ENCODE measurements at places on chromosomes 7 and 10.

DNA sequence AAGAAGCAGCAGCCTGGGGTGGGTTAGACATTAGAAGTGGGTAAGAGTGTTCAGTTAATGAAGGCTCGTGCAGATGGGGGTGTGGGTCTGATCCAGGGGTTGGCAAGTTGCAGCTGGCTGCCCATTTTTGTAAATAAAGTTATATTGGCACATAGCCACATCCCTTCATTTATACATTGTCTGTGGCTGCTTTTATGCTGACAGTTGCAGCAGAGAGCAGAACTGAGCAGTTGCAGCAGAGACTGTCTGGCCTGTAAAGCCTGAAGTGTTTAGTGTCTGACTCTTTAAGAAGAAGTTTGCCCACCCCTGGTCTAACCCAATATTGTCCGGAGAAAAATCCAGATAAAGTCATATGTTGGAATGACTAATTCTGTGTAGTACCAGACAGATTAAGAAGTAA is 38.1 kb downstream of the GLRX3 start:
- DNase-seq: no peak

- no peak for DNase-seq
These were observed at the start of gene PCDH15 for GRCh38 chr10:54800741-54801421. Gene PCDH15, minus strand, starts transcription at chr10:54801231. Its CDS starts 136,969 bp downstream, at chr10:54664262.

DNA sequence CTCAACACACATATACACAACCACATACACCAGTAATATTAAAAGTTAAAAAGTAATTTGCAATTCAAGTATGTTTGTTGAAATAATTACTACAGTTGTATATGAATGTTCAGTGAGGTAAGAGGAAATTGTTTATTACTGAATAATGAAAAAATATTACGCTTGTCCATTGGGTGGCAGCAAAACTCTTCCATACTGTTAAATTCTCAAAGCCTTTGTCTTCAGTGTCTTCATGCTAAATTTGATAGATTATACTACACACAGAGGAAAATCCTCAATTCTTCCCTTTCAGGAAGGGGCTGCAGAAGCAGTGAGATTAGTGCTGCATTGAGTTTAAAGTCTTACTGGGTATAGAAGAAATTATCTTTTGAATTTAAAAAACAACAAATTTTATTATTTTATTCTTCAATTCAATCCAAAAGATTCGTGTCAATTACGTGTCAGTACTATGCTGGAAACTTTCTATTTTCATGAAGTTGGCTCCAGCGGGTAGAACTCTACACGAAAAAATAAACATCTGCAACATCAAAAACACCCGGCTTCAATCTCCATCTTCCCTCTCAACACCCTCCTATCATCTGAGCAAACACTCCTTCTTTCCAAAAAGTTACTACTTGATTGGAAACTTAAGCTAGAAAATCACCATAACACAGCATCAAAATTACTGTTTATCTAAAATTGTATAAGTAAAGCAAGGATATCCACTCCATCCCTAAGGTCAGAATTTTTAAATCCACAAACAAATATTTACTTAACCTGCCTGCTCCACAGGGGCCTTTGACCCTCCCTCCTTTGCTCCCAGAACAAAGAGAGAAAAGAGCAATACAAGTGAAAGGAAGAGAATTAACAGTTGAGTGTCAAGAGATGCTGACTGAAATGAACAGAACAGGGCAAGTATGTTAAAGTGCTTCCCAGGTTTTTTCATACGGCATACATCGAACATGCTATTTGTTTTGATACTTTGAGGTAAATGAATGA is 37.0 kb upstream of the TES start:
- no peak for DNase-seq

GRCh38 chr10:81182296-81182695 is 644.6 kb downstream of the SH2D4B start:
- DNase-seq: no peak

DNA sequence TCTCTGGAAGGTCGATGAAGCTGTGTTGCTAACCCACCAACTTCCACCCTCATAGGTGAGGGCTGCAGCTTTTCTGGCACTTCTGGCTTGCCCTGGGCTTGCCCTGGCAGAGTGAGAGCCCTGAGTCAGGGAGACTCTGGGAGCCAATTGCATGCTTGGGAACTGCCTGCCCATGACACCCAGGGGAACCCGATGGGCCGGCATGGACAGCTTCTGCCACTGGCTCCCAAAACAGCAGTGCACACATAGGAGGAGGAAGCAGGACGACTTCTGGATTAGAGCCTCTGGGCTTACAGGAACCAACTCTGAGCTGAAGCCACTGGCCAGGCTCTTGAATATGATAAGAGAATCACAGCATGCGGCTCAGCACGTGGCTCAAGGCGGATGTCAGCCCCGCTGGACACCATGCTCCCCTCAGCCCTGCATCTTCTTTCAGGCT is 135.2 kb upstream of the UNC5B start:
- no peak for DNase-seq

- DNase-seq: peak; percentile 20
These were observed 134.4 kb downstream of the ITGA8 start for GRCh38 chr10:15585303-15585715.

- DNase-seq: no peak
These were observed 2.7 kb downstream of the AOC1 start for GRCh38 chr7:150855046-150855445.

DNA sequence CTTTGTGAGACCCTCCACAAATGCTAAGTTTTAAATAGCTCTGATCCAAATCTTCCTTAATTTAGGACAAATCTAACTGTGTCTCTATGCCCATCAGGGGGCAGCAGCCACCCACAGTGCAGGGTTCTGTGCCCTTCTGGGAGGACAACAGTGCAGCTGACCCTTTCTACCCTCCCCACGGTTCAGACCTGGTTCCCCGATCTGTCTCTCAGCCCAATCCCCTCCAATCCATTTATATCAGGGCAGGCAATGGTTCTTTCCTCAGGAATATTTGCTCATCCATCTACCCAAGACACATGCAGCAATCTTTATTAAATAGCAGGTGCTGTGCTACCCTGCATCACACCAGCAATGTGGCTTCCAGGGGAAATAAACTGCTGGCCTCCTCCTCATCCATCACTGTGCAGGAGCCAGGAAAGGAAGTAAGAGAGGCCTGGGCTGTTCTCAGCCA is 4.0 kb upstream of the RBM28 start:
- no peak for DNase-seq

DNA sequence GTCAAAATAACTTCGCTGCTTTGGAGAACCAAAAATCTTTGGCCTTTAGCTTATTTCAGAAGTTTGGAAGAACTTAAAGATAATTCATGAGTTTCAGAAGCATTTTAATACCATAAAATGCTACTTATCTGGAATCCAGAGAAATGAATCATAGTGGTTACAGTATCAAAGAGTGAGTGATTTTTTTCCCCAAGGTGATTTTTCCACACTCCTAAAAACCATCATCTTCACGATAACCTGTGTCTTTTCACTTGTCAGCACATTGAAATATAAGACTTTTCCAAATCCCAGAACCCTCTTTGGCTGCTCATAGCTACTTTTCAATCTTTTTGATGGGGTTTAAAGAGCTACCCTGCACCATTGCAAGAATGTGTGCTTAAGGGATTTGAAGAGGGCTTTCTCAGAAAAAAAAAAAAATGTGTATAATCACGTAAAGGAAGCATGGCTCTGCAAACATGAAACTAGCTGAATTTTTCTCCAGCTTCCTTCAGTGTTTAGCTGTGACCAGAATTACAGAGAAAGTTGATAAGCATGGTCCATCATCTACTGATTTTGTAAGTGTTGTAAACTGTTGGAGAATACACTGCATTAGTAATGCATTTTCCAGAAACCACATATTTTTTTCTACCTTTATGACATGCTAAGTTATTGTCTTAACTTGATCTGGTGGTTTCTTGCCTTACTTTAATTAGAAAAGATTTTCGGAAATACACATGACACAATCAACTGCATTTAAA is 134.9 kb downstream of the BICC1 start:
- DNase-seq: no peak

- DNase-seq: no peak
These were observed 19.6 kb downstream of the PTPRE start for GRCh38 chr10:127926455-127926854.
